CD4-positive, alpha-beta T cell treated with Interleukin-15 for 4 hours (primary cell): ENCODE measurements at places on chromosomes 13 and 19.
A peak's percentile ranks its signal among the peaks of the same experiment; 100 is the strongest.

- DNase-seq: no peak
Measured at GRCh38 chr13:47457626-47458025, 543.4 kb downstream of the SUCLA2 start.

- DNase-seq: peak; percentile 42
Measured at GRCh38 chr13:111153977-111154332, 38.8 kb downstream of the ARHGEF7 start.

GRCh38 chr13:101747039-101747438 is 294.6 kb downstream of the ITGBL1 start:
- DNase-seq: no peak

DNA sequence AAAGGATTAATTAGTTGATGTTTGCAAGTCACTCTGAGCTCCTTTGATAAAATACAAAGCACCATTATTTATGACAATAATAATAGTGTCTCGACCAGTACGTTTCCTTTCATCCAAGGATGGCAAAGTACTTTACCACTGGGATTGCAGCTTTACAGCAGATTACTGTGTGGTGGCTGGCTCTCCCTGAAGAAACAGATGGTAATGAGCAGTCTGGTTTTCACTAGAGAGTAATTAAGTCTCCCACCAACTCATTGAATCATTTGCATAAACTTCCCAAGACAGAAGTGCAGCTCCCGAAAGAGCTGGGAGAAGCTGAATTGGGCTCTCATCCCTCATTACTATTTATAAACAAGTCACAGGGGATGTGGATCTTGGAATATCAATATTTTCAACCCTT is 48.7 kb downstream of the KLF5 start:
- no peak for DNase-seq

GRCh38 chr13:44620057-44620456 is 43.9 kb upstream of the TSC22D1 start:
- DNase-seq: no peak

DNA sequence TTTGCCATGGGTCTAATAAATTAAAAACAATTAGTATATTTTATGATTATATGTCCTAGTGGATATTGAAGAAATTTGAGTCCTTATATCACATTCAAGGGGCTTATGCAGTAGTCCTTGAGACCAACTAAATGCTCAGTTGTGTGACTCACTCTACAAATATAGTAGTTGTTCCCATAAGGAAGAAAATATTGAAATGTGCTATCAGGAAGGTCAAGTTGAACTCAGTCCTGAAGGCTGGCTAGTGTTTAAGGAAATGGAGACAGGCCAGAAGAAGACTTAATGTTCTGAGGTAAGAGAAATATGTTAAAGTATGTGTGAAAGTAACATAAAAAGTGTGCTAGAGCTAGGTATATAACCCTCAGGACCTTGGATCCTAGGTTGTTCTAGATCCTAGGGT is 766.1 kb upstream of the GPC6 start:
- no peak for DNase-seq

- no peak for DNase-seq
Measured at GRCh38 chr13:31627097-31627845, 112.1 kb upstream of the RXFP2 start.

DNA sequence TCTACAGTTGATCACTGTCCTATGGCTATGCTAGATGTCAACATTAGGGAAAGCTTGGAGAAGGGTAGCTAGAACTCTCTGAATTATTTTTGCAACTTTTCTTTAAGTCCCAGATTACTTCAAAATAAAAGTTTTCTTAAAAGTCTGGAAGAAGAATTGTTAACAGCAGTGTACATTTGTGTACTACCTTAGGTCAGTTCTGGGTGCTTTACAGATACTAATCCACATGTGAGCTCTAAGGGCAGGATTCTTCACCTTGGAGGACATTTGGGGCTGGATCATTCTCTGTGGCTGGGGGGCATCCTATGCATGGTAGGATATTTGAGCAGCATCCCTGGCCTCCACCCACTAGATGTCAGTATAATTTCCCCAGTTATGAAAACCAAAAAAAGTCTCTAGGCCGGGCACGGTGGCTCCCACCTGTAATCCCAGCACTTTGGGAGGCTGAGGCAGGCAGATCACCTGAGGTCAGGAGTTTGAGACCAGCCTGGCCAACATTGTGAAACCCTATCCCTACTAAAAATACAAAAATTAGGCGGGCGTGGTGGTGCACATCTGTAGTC is 2.8 kb downstream of the BRME1 start:
- DNase-seq: peak; percentile 50

- no peak for DNase-seq
Measured at GRCh38 chr19:688214-688613, 7.0 kb downstream of the PRSS57 start.

- DNase-seq: no peak
Measured at GRCh38 chr13:67645874-67646467, 415.8 kb upstream of the PCDH9 start.

- no peak for DNase-seq
Measured at GRCh38 chr19:33610588-33610987, 11.2 kb upstream of the CHST8 start.

DNA sequence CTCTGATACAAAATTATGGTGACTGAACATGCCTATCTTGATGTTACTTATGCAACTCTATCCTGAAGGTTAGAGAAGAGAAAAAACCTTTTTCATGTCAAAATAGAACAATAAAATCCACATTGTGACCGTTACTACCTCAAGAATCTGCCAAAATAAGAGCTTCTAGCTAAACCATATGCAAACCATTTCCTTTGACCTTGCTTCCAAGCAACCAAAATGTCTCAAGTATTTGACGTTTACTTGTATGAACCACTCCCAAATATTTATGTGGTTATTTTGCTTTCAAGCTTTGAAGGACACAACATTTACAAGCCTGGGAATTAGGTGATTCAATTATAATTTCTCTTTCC is 13.9 kb downstream of the FOXO1 start:
- no peak for DNase-seq

- DNase-seq: no peak
Measured at GRCh38 chr19:45303269-45304060, 19.2 kb downstream of the CKM start.

GRCh38 chr19:2436926-2437325 is 9.5 kb upstream of the TIMM13 start:
- no peak for DNase-seq

DNA sequence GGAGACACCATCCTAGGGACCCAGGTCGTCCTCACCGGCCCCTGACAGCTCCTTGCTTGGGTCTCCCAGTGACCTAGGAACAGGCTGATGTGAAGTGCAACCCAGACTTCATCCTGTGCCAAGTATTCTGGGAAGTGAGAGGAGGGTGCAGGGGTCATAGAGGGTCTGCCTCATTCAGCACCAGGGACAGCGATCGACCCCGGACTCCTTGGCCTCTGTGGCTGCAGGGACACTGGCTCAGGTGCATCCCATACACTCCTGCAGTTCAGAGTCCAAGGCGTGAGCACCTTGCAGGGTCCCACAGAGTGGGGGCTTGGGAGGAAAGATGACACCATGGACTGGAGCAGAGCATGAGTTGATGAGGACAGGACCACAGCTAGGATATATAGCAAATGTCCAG is 10.0 kb upstream of the OR10H2 start:
- no peak for DNase-seq

GRCh38 chr13:40588101-40588500 is 78.3 kb downstream of the FOXO1 start:
- no peak for DNase-seq

DNA sequence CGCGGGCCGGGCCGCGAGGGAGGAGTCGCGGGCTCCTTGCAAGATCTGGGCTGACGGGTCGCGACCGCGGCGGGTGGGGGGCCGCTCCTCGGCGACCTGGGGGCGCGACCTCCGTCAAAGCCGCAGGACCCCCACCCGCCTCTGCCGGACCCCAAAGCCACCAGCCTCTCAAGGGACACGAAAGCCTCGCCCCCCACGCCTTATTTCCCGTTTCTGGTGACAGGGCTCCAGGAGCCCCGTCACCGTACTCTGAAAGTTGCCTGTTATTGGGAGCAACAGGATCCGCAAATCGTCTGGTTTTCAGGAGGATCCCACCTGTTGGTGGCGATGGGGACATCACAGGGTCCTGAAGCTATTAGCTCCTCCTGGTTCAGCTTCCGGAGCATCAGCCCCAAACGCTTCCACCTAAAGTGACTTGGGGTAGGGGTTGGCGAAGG is 530 bp downstream of the MAU2 start:
- no peak for DNase-seq

- DNase-seq: no peak
Measured at GRCh38 chr13:85431720-85432119, 367.5 kb downstream of the SLITRK6 start.

GRCh38 chr13:95641291-95642027 is 3.0 kb downstream of the DZIP1 start:
- DNase-seq: no peak

DNA sequence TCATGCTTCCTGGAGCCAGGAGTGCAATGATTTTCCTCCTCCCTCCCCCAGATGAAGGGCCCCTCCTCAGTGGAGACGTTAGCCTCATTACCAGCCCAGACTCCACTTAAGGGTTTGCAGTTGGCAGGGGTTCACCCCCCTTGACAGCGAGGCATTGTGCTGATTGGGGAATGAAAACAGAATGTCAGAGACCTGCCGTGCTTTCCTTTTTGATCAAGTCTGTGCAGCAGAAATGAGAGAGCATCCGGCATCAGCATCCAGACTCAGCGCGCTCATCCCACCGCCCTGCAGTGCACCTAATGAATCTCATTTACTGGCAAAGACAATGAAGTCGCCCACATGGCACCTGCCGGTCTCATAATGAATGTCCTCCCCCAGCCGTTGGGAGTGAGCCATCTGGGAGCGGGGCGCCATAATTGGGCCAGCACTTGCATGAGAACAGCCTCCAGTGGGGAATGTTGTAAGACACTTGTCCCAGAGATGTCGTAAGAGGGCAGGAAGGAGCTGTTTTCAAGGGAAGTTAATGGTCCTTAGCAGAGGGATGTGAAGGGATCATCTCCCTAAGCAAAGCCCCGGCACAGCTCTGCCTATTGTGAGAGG is 98.3 kb upstream of the UQCRFS1 start:
- DNase-seq: no peak

DNA sequence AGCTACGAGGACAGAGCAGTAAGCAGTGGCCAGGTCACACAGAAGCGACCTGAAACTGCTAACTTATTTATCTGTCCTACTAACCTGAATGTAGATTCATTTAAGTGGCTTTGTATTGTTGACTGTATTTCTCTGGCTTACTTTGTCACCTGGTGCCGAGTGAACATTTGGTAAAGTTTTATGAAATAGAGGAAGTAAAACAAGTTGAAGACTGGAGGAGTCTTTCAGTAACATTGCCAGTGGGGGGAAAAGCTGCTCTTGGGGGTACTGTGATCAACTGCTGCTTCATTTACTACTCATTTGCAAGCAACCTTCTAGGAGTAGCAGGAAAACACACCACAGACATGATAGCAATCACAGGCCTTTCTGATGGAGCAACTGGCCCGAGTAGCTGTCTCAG is 615.0 kb downstream of the FGF9 start:
- no peak for DNase-seq

GRCh38 chr13:20779405-20779804 is 5.6 kb upstream of the EEF1AKMT1 start:
- no peak for DNase-seq

DNA sequence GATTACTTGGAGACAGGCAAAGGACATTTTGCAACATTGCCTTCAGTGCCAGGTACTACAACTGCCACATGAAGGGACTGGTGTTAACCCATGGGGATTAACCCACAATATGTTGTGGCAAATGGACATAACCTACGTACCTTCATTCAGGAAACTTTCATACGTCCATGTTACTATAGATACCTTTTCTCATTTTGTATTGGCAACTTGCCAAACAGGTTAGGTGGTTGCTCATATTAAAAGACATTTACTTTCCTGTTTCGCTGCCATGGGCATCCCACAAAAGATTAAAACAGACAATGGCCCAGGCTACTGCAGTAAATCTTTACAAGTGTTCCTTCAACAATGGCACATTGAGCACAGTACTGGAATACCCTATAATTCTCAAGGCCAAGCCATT is 925.3 kb downstream of the SLITRK6 start:
- no peak for DNase-seq

DNA sequence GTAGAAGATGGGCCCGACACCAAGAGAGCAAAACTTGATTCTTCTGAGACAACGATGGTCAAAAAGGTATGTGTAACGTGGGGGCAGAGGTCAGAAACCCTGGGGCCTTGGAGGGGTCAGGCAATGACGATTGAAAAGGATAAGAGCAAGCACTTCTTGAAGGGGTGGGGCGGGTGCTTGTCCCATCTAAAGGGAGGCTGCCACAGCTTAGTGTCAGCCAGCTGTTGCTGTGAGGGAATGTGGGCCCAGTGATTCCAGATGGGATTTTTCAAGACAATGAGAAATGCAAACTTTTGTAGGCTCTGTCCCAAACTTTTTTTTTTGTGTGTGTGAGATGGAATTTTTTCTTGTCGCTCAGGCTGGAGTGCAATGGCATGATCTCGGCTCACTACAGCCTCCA is 24.5 kb downstream of the SAE1 start:
- no peak for DNase-seq

DNA sequence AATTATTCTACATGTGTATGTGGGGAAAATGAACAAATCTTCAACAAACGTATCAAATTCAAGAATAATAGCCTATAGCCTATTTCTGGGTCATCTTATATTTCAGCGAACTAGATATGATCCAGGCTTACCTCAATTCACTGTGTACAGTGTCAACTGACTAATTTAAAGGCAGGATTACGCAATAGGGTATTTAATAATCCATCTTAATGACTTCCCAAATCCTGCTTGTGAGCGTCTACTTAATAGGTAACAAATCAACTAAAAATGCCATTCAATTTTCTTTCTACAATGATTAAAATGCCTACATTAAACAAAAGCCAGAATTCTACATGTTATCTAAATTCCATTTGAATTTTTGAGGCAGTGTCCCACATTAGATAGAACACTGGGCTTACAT is 67.0 kb downstream of the USP12 start:
- DNase-seq: no peak

DNA sequence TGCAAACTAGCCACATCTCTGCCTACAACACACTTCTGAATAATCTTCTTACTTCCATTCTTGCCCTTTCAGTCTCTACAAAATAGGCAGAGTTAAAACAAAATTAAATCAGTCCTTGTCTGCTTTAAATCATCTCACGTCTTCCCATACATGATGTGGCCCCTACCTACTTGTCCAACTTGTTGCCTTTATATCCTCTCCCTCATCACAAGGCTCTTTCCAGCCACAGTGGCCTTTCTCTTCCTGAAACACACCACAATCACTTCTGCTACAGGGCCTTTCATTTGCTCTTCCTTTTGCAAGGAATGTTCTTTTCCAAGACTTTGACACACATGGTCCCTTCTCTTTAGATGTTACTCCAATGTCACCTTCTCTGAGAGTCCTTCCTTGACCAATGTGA is 1.7 kb downstream of the RBM26 start:
- no peak for DNase-seq

DNA sequence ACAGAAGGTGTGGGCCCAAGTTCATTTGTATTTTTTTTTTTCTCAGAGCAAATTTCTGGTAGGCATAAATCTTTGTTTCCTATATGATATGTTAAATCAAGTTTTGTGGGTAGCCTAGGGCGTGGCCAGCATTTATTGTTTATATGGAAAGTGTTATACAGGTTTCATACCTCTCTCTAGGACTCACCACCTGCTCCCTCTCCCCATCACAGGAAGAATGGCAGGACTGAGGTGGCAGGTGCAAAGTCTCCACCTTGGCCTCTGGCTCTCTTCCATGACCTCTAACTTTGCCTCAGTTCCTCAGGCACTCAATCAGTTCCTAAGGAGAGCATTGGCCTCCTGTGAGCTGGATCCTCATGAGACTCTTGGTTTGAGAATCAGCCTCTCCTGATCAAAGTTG is 172.3 kb upstream of the TSC22D1 start:
- no peak for DNase-seq
